Activated CD4-positive, CD25-positive, alpha-beta regulatory T cell (primary cell): ENCODE measurements at places on chromosomes 7 and 10.

DNA sequence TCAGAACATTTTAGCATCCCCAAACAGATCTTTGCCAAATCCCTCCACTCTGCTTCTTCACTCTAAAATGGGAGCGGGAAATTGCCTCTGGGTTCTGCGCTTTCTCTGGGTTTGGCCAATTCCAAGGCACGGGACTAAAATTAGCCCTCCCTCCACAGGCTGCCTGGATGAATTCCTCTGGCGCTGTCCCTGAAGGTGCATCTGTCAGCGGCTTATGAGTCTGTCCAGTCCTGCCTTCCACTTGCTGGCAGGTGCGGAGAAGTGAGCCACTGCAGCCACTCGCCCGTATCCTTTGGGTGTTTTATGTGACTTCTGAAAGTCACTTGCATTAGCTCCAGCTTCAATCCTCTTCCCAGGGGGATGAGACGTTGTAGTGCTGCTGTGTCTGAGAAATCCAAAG lies 121.6 kb downstream of the SH2D4B start:
- no peak for DNase-seq

GRCh38 chr10:131178521-131179331 lies 132.8 kb downstream of the TCERG1L start:
- DNase-seq: no peak

DNA sequence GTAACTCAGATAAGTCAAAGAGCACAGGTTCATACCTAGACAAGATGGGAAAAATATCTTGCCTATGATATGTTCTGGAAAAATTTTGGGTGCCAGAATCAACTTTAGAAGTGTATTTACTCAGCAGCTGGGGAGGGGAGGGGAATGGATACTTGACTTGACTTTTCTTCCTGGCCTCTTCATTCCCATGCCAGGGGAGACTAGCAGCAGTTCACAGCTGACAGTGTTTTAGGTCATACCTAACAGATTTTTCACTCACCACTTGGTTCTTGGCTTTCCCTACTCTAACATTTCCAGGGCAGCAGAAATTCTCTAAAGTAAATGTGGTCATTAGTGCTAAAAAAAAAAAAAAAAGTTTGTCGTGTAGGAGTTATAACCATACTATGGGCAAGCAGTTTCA lies 46.3 kb downstream of the TAS2R16 start:
- no peak for DNase-seq

GRCh38 chr7:101216860-101217387 lies 457 bp downstream of the PLOD3 start:
- DNase-seq: no peak

DNA sequence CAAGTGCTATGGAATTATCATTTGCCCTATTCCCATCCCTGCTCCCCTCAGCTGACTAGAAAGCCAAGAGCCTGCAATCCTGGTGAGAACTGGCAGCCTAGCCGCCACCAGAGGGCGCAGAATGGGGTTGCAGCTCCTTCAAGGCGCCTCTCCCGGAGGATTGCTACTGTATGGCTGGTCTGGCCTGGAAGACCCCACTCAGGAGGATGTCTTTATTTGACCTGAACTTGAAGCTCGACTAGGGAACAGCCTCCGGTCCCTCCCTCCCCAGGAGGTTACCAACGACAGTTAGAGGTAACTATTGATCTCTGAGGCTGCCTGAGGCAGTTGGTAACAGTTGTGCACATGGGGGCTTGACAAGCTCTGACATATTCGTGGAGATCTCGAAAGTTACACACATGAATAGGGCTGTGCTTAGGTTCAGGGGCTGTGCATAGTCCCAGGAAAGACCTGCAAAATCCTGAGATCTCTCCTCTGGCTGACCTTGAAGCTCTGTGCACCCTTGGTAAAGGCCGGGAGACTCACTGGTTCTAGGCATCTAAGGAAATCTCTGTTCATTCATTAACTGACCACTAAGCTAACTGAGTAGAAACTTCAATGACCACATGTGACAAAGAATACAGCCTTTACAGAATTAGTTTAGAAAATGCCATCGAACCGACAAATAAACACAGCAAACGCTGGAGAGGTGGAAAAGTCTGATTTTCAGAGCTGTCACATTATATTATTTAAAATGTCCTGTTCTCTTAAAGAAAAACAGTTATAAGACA lies 65.7 kb downstream of the TSPAN12 start:
- DNase-seq: peak; percentile 29

- no peak for DNase-seq
These were observed 54.3 kb downstream of the FAM241B start for GRCh38 chr10:69684020-69684980.
